ENCODE measurements at places on chromosomes 16 and 17.

DNA sequence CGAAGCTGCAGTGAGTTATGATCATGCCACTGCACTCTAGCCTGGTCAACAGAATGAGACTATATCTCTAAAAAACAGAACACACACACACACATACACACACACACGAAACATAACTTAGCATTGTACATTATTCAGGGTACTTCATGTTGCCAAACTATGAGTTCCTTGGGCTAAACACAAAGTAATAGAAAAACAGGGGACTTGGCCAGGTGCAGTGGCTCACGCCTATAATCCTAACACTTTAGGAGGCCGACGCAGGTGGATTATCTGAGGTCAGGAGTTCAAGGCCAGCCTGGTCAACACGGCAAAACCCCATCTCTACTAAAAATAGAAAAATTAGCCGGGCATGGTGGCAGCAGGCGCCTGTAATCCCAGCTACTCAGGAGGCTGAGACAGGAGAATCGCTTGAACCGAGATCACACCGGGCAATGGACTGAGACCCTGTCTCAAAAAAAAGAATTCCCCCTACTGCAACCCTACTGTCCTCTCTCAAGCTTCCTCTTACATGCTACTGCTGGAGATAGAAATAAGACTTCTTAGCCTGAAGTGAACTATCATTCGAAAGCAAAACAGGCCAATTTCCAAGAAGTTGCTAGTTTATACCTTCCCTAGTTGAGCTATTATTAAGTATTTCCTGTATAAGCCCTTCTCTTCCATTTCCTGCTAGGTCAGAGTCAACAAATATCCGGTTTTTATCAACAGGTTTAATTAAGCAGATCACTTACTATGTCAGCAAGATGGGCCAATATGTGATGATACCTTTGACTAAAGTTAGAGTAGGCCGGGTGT is 7.2 kb downstream of the LSM12 start:
- DNase-seq, result no peak

GRCh38 chr16:49009204-49009603 is 272.4 kb downstream of the CBLN1 start:
- no peak for DNase-seq

GRCh38 chr16:21646721-21647561 is 5.5 kb downstream of the IGSF6 start:
- no peak for DNase-seq

DNA sequence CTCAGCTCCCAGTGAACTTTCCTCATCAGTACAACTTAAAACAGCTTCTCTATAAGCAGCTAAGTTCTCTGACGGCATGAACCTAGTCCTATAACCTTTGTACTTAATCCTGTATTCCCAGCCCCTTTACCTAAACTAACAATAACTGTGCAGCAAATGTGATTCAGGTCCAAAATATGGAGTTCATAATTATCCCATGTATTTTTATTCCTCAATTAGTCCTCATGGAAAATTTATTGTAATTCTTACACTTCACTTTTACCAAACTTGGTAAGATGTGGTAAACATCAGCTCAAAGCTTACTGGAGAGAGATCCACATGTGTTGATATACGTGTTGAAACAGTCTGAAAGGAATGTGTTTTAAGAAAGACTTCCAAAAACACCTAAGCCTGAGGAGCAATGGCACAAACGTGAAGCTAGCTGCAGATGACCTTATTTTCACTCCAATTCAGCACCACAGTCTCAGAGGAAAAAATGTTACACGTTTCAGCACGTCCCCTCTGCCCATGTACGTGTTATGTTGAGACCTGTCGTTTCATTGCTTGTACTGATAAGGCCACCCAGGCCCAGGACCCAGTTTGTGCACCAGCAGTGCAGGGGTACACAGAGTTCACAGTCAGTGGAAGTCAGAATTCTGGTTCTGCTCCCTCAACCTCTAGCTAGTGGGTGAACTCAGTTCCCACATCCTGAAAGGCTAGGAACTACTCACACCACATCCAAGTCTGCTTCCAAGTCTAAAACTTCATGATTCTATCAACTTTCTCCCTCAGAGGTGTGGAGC is 7.1 kb downstream of the USP31 start:
- DNase-seq, result no peak

DNA sequence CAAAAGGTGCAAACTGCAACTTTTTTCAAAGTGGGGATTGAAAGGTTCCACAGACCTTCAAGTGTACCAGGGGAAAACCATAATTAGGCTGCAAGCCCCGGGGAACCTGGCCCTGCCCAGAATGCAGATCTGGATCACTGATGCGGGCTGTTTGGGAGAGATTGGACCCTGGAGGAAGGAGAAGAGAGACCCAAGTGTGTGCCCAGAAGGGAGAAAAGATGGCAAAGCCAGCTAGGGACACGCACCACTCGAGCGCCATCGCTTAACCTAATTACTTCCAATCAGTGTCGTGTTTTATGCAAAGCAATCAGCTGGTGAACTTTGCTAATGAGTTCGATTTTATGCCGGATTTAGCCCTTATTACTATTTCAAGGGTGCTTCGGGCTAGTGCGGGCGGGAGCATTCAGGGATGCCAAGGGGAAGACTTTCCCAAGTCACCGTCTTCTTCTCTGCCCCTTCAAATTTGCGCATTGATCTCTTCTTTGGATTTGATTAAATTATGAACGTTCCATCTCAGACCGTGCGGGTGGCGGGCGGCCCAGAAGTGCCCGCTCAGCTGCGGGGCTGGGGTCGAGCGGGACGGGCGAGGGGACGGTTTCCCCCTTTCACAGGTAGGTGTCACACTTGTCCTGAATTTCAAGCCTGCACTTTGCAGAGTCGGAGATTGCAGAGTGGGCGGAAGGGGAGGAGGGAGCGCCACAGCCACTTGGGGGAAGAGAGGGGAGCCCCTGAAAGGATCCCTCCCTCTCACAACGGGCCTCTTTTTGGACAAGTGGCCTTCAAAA is 4.0 kb downstream of the IRX5 start:
- DNase-seq, result no peak

GRCh38 chr17:18848501-18848900 is 9.4 kb upstream of the PRPSAP2 start:
- no peak for DNase-seq

GRCh38 chr17:61476476-61477203 is 24.4 kb downstream of the TBX4 start:
- DNase-seq, result no peak

- no peak for DNase-seq
These were observed 3.0 kb downstream of the PDILT start for GRCh38 chr16:20401475-20402016.

- no peak for DNase-seq
These were observed 8.1 kb downstream of the ANKRD11 start for GRCh38 chr16:89482150-89482816.

GRCh38 chr17:80023481-80024205 is 12.0 kb downstream of the TBC1D16 start:
- no peak for DNase-seq

- no peak for DNase-seq
These were observed 22.4 kb upstream of the MNT start for GRCh38 chr17:2423271-2423670.

DNA sequence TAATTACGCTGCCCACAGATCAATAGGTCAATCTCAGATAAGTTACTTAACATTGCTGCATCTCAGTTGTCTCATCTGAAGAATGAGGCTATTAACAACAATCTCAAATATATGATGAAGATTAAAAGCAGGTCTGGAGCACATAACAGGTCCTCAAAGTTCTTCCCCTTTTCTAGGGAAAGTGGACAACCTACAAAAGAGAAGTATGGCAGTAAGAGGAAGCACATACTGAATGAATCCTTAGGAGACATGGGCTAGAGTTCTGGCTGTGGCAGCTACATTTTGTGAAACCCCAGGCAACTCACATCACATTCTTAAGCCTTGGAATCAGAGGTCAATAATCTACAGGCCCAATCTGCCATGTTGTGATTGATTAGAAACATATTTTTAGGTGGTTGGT is 180.6 kb downstream of the PCTP start:
- no peak for DNase-seq

- no peak for DNase-seq
These were observed 6.7 kb upstream of the LHX1 start for GRCh38 chr17:36930583-36930900.

- DNase-seq, result no peak
These were observed 420.4 kb downstream of the WWOX start for GRCh38 chr16:78519896-78520295.

GRCh38 chr17:61399131-61400065 is at the start of gene TBX2:
TSS of gene TBX2 (plus strand) at chr17:61399843. CDS start at chr17:61400177, 334 bp downstream.
- no peak for DNase-seq

DNA sequence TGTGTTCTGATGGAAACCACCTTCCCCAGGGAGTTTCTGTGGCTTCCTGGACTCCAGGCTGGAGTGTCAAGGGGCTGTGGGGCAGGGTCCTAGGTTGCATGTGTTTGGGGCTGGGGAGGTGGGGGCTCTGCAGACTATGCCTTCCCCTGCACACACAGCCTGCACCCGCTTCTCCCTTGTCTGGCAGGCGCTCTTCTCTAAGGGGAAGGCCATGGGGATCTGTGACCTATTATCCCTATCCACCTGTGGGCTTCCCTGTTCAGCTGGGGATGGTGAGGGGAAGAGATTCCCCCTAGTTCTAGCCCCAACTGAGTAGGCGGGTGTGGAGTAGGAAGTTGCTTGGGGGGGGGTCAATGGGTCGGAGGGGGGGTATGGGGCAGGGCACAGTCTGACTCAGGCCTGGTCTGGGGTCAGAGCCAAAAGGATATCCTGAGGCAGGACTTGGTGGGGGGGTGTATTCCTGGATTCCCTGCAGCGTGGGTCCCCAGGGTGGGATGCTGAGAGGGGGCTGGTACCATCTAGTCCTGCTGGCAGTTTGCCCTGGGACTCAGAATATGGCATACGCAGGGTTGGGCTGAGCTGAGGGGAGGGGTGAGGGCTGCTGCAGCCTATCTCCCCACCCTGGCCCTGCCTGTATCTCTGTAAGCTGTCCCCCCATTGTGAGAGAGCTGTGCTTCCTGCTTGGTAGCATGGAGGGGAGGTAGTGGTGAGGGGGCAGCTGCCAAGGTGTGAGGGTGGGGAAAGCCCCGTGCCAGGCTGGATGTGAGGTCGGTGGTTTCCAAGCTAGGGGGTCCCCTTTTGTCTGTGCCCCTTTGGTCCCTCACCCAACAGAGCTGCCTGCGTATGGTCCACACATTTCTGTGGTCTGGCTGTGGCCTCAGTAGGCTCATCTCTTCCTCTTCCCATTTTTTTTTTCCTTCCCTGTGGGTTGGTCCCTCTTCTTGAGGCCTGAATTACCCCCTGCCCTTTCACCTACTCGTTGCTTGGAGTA is 14.7 kb downstream of the RARA start:
- DNase-seq, result no peak

DNA sequence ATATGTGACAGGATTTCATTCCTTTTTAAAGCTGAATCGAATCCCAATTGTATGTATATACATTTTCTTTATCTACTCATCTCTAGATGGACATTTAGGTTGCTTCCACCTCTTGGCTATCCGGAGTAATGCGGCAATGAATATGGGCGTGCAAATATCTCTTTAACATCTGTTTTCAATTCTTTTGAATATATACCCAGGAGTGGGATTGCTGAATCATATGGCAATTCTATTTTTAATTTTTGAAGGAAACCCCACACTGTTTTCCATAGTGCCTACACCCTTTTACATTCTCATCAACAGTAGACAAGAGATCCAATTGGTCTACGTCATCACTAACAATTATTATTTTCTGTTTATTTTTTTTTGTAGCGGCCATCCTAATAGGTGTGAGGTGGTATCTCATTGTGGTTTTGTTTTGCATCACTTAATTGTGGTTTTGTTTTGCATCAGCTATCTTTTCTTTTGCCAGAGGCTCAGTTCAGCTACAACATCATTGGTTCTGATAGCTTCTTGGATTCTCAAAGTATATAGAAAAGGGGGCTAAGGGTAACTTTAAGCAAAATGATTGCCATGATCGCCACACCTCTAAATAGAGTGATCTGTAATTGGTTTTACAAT is 25.6 kb upstream of the MAP2K6 start:
- DNase-seq, result no peak

- DNase-seq, result no peak
These were observed 49.3 kb upstream of the CDR2 start for GRCh38 chr16:22423716-22424115.

DNA sequence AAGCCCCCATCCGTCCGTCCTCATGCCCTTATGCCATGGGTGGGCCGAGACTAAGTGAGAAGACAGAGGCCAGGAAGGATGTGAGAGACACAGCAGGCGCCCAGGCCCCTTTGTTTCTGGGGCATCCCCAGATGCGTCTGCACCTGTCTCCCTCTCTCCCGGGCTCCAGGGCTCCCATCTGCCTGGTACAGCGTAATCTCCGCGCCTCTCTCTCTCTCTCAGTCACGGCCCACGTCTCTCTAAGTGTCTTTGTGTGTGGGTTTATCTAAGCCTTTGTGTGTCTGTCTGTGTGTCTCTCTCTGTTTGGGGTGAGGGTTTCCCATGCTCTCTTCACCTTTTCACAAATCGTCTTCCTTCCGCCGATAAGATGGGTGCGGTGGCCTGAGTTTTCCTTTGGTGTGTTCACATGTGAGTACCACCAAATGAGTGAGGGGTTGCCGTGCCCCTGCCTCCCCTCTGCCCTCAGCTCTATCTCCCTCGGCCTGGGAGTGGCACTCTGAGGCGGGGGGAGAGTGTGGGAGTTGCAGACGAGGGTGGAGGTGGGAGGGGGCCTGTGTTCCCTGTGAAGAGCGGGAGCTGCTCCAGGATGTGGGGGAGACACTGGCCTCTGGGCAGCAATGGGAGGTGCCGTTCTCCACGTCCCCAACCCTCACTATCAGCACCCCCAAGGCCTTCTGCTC is 25.8 kb upstream of the ABCC3 start:
- peak; percentile 13 for DNase-seq

DNA sequence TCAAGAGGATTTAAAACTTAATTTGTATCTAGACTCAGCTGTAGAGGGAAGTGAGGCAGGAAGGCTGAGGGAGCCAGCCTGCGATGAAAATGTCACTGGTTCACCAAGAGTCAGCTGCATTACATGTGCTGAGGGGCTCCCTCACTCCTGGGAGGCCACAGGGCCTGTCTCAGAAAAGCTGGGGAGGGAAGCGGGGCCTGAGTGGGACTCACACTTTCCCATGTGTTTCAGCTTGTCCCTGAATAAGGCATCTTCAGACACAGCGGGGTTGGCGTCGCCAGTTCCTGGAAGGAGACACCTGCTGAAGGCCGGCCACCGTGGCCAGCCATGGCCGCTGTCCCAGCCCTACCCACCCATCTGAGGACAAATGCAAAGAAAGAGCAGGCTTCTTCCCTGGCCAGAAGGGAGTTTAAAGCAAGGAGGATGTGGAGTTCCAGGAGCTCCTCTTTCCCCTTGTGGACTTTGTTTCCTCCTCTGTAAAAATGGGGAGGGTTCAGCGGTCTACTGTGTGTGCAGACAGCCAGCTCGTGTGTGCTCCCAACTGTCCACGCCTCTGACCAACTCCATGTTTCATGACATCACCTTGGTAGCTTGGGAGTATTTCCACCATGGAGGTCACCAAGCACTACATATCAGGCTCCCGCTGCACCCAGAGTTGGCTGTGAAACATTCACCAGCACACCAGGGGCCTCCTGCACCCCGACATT is 19.2 kb upstream of the MRPS23 start:
- no peak for DNase-seq
